ENCODE measurements at places on chromosomes 12 and 14.
A peak's percentile ranks its signal among the peaks of the same experiment; 100 is the strongest.

DNA sequence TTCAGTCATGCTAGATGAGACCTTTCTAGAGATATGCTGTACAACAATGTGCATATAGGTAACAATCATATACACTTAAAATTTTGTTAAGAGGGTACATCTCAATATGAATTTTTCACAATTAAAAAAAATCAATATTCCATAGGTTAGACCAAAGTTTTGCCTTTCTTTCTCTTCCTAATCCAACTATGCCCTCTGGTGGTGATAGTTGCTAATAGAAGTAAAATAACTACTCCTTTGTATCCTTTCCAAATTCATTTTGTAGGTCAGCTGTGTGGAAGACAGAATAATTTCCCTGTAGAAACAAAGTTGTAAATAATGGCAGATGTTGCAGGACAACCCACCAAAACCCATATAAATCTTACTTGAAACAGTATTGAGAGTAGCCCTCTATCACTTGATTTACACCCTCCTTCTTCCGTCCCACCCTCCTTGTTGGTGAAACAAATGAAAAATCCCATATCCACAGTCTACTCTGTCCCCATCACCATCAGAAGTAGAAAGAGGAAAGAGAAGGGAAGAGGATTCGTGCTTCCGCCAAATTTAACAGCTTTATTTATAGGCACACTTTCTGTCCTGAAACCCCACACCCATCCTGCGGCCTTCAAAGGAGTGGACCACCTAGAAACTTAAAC lies 34.2 kb upstream of the KICS2 start:
- peak; percentile 94 for DNase-seq

GRCh38 chr12:55828357-55828756 lies 1.0 kb downstream of the DNAJC14 start:
- no peak for DNase-seq

- DNase-seq: no peak
These were observed 509 bp downstream of the PGF start for GRCh38 chr14:74954947-74955228.

- DNase-seq: no peak
These were observed 11.7 kb downstream of the CISTR start for GRCh38 chr12:53740130-53740491.

DNA sequence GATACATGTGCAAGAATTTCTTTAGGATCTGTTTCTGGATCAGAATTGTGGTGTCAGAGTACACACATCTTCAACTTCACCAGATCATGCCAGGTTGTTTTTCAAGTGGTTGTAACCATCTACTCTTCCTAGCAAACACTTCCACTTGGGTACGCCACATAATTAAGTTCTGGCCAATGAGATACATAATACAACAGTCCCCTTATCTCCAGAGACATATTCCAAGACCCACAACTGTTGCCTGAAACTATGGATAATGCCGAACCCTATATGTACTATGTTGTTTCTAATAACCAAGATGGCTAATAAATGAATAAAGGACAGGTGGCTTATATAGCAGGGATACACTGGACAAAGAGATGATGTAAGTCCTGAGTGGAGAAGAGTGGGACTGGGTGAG lies 2.5 kb upstream of the CHPT1 start:
- DNase-seq: no peak

DNA sequence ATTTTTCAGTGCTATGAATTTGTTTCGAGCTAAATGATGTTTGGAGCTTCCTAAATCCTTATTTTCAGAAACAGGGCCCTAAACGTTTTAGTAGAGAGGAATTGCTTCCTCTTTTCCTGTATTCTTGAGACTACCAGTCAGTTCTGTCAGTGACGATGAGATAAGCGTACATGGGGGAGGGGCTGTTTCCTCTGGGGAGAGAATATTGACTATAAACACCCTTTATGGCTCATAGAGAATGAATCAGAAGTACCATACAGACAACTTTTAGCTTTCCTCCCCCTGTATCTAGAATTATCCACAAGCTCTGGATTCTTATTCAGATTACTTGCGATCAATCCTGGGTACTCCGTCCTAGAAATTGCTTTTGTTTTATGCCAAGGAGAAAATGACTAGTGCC lies 5.1 kb downstream of the TBK1 start:
- no peak for DNase-seq

DNA sequence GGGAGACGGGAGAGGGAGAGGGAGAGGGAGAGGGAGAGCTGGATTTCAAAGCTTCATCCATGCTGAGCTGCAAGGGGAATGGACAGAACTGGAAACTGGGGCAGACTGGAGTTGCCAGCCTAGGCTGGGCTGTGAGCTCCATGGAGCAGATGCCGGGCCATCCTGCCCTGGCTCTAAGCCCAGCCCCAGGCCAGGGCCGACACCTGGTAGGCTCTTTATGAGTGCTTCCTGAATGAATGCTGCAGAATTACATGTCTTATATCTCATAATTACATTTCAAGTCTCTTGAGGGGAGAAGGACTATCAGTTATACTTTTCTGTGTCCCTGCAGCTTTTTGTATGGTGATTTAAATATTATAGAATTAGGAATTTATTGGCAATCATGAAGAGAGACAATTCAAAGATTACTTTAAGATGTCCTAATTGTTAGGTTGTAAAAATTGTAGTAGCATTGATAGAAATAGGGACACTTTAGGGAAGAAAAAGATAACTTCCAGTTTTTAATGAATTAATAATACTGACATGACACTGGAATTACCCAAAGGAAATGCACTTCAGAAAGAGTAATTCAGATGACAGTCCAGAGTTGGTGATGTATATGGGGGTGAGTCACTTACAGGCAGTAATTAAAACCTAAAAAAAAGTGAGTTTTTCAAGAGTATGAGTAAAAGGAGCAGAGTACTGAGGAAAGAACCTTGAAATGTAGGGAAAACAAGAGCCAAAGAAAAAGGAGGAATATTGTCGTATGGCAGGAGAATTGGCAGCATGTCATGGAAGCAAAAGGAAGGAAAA lies 29.0 kb downstream of the SCYL2 start:
- no peak for DNase-seq

- DNase-seq: no peak
These were observed 163.1 kb downstream of the GCH1 start for GRCh38 chr14:54739514-54739913.

DNA sequence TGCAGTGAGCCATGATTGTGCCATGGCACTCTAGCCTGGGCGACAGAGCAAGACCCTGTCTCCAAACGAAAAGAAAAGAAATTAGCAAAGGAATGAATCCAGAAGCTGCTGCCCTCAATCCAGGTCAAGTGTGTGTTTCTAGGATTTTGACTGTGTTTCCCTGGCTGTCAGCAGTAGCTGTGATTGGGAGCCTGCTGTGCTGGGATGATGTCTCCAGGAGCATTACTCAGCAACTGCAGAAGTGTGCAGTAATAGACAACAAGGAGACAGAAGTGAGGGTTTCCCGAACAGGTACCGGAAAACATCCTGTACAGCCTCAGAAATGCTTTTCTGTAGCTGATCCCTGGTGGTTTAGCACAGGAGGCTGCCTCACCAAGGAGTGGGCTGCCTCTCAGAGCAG lies 492.5 kb downstream of the FUT8 start:
- no peak for DNase-seq

DNA sequence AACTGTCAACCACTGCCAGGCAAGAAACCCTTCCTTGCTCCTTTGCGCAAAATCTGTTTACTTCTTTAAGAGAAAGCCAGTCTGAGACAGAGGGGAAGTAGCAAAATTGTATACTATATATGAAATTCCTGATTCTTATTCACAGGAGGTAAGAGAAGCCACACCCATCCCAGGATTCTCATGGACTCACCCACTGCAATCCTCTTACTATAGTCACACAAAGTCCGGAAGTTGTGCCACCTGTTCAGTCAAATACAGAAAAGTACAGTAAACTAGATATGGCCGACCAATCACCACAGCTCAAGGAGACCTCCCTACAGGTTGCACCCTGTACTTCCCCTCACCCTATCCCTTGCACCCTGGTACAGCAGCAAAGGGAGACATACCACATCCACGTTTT lies 2.9 kb downstream of the PRMT5 start:
- no peak for DNase-seq

DNA sequence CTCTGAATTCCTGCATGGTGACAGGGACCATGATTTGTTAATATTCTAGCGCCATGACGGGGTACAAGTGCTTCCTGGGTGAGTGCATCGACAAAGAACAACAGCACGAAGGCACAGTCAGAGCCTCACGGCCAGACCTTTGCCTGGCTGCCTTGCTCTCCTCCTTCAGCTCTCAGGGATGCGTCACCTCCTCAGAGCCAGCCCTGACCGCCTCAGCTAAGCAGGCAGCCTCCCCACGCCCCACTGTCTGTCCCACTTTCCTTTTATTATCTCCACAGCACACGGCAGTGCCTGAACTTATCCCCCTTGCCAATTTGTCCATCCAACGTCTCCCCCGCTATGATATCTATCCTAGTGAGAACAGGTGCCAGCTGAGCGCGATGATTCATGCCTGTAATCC lies 16.5 kb upstream of the FZD10 start:
- DNase-seq: no peak

DNA sequence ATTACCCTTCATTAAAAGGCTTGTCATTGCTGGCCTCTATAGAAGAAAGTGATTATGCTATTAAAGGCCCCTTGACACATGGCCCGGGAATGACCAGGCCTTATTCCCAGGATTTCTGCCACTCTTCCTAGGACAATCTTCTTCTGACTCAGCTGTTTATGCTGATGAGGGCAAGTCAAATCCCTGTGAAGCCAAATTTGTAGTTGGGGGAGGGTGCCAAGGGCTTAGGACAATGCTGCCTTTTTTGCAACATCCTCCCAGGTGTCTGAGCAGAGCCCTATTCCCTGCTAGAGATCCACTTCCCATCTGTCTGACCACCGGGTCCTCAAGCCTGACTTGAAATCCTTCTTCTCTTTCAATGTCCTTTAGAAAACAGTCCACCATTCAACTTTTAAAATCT lies 230.7 kb upstream of the SRRM4 start:
- no peak for DNase-seq

GRCh38 chr14:86787717-86788116 lies 1205.3 kb downstream of the GALC start:
- no peak for DNase-seq

- DNase-seq: peak; percentile 83
These were observed 257.7 kb downstream of the NAV3 start for GRCh38 chr12:78088391-78088832.

GRCh38 chr14:73713206-73713802 lies 880 bp downstream of the PNMA1 start:
- peak; percentile 53 for DNase-seq

DNA sequence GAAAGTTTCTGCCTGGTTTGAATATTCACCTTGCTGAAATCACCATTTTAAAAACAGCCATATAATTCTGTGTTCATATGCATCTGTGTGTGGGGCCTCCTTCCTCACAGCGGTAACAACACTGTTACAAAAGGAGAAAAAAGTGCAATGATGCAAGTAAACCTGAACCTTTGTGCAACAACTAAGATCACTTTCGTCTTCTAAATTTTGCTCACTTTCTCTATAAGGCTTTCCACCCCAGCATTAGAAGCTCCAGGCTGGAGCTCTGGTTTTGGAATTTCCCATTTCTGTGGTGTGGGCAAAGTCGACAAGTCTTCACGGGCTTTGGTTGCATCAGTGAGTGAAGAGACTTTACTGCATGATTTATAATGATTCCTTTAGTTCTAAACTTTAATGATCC lies 18.4 kb downstream of the FGD6 start:
- DNase-seq: no peak

GRCh38 chr14:96271421-96271762 lies 15.4 kb downstream of the BDKRB1 start:
- no peak for DNase-seq

GRCh38 chr14:30221546-30221945 lies 293.9 kb upstream of the PRKD1 start:
- DNase-seq: no peak
